ENCODE measurements at places on chromosomes 1 and 21.

- no peak for DNase-seq
Observed at GRCh38 chr1:206967096-206967849, 3.0 kb downstream of the FCAMR start.

DNA sequence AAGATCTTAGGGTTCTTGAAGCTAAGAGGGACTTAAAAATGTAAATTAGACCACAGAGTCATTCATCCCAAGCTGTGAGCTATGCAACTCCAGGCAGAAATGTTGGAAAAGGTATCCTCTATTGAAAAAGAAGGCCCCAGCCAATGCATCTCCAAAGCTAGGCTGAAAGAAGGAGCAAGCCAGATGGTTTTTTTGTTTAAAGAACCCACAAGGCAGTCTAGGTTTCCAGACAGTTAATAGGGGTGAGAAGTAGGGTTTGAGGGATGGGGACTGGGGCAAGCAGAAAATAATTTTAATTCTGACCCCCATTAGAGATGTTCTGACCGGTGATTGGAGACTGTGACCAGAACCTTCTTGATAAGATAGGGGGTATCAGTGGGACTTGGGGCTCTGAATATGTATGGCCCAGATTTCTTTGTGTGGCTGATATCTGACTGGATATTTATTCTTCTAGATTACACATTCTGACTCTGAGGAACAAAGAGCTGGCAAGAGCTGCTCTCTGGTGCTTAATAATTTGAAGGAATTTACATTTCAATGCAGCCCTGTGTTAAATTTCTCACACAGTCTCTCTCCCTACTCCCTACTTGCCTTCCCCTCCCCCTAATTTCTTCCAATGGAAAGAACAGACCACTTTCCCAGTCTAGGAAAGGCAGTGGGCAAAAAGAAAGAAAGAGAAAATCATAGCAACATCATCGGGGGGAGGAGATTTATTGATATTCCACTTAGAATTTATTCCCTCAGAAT lies 104.9 kb downstream of the NUF2 start:
- DNase-seq, result no peak

DNA sequence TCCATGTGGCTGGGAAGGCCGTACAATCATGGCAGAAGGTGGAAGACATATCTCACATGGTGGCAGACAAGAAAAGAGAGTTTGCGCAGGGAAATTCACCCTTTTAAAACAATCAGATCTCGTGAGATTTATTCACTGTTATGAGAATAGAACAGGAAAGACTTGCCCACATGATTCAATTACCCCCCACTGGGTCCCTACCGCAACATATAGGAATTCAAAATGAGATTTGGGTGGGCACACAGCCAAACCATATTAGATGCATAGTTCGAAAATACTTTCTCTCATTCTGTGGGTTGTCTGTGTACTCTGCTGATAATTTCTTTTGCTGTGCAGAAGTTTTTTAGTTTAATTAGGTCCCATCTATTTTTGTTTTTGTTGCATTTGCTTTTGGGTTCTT lies 990.3 kb downstream of the PLA2G4A start:
- DNase-seq, result no peak

DNA sequence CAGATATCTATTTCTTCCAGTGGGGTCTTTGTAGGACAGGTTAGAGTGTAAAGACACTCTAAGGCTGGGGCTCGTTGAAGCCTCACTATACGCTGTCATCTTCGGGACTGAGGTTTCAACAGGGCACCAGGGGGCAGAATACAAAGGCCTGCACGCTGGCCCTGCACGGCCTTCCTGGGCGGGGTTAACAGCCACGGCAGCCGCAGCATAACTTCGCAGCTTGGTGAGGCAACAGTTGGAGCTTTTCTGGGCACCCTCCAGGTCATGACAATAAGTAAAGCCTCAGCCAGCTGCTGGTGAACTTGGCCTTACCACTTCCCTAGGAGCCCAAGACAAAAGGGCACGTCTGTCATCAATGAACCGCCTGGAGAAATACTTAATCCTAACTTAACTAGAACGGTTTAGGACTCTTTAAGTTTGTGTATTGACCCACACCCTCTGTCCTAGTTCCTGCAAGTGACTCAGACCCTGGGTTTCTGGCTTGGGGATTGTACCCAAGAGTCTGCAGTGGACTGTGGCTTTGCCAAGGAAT lies 2.3 kb upstream of the RUNX1 start:
- peak; percentile 40 for DNase-seq

DNA sequence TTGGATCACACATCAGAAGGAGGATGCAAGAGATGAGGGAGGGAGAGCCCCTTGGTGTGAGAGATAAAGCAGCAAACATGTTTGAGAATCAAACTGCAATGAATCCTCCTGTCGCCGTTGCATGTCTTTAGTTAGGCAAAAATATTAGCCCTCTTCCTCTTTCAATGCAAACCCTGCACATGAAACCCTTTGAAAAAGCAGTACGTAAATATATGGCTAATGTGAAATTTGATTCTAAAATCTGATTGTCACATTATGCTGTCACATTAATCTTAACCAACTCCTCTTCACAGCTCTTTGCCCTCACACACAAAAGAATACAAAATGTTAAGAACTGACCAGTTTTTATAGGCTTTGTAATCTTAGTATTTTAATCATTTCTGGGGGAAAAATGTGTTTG lies 63.4 kb downstream of the WDR64 start:
- DNase-seq, result no peak

DNA sequence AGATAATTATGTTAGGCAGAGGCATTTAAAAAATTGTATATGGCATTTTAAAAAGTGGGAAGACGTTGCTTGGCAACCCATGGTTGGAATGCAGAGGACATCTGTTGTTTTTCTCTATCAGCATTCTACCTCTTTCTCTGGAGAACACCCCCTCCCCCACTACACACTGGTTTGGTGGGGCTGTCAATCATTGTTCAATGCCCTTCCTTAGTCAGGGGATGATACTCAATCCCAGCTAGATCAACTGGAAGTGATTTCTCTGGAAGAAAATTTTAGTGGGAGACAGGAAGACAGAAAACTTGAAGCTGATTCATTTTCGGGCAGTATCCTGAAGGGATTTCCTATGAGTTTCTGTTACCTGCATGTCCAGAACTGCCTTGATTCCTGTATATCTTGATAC lies 35.7 kb upstream of the CAP1 start:
- DNase-seq, result no peak

- DNase-seq, result no peak
Observed at GRCh38 chr1:97383797-97384196, 537.0 kb downstream of the DPYD start.

DNA sequence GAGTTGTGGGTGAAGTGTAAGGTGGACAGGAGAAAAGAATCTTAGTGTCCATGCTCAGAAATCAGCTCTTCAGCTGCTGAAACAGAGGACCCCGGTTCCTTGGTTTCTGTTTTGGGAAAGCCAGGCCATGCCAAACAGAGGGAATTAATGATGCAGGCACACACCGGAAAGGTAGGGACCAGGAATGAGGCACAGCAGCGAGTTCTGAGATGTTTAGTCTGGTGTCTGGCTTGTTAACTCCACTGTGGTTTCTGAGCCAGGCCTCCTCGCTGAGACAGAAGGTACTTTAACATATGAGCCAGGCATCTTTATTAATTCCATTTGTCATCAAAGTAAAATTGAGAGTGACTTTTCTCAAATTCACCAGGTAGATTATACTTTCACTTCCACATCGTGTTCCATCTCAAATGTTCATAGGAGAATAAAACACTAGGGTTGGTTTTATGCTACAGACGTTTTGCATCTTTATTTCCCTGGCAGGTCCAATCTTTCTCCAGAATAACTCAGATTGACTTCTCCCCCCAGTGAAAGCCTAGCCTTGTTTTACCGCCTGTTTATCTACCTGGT lies 23.5 kb downstream of the LRRC8D start:
- DNase-seq, result no peak

- DNase-seq, result no peak
Observed at GRCh38 chr1:151003180-151003579, 3.5 kb downstream of the MINDY1 start.

DNA sequence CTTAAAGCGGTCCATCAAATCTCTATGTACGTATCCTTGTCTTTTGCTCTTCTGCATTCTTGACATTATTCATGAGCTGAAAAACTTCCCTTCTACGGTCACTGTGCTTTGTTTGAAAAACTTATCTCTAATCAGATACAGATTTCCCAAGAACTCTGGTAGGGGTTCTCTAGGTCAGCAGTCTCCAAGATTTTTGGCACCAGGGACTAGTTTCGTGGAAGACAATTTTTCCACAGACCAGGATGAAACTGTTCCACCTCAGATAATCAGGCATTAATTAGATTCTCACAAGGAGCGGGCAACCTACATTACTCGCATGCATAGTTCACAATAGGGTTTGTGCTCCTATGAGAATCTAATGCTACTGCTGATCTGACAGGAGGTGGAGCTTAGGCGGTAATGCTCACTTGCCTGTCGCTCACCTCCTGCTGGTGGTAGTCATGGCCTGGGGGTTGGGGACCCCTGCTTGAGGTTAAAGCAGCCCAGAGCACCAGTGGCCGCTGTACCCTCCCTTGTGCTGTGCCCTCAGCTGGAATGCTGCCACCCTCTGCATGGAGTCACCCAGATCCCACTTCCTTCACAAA lies 30.8 kb downstream of the AK2 start:
- no peak for DNase-seq

DNA sequence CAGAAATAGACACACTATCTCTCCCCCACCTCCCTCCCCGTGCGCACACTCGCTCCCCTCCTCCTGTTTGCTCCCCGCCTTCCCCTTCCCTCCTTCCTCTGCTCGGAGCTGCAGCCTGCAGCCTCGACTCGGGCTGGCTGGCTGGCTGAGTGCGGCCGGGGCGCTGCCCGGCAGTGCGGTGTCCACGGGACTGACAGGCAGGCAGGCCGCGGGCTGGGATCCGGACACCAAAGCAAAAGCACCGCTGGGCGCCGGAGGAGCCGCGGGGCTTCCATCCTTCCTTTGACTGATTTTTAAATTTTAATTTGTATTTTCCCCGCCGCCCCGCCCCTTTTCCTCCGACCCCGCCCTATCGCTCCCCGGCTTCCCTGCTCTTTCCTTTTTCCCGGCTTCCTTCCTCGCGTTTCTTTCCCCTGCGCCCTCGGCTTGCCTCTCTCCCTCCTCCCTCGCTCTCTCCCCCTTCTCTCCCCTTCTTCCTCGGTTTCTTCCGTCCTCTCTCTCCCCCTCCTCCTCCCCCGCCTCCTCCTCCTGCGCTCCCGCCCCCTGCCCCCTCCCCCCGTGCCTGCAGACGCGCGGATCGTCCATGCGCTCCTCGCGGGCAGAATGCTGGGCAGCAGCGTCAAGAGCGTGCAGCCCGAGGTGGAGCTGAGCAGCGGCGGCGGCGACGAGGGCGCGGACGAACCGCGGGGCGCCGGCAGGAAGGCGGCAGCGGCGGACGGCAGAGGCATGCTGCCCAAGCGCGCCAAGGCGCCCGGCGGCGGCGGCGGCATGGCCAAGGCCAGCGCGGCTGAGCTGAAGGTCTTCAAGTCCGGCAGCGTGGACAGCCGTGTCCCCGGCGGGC lies 109.4 kb downstream of the NAV1 start:
- no peak for DNase-seq

GRCh38 chr21:37843191-37843590 lies 73.1 kb downstream of the KCNJ6 start:
- DNase-seq, result no peak

DNA sequence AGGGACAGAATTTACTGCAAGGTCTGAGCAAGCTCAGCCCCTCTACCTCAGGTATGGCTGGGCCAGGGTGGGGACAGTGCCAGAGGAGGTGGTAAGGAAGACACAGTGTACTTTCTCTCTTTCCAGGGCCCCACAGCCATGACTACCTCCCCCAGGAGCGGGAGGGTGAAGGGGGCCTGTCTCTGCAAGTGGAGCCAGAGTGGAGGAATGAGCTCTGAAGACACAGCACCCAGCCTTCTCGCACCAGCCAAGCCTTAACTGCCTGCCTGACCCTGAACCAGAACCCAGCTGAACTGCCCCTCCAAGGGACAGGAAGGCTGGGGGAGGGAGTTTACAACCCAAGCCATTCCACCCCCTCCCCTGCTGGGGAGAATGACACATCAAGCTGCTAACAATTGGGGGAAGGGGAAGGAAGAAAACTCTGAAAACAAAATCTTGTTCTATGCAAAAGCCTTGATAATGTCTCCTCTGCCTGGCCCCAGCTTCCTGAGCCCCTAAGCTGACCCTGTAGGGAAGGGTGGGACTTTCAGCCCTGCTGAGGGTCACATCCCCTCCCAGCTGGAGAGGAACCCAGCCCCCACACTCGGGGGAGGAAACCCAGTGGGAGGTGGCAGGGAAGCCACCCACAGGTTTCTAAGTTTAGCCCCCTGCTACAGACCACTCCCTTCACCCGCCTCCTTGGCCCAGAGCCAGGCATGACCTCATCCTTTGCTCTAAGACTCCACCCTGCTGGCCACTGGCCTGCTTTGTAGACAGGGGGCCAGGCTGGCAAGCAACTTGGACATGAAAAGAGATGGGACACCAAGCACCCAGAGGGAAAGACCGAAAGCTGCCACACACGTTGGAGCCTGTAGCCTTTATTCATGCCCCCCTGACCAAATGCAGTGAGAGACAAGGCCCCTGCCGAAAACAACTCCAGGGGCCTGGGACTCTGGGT lies 6.4 kb downstream of the RHOC start:
- DNase-seq, result peak; percentile 36

DNA sequence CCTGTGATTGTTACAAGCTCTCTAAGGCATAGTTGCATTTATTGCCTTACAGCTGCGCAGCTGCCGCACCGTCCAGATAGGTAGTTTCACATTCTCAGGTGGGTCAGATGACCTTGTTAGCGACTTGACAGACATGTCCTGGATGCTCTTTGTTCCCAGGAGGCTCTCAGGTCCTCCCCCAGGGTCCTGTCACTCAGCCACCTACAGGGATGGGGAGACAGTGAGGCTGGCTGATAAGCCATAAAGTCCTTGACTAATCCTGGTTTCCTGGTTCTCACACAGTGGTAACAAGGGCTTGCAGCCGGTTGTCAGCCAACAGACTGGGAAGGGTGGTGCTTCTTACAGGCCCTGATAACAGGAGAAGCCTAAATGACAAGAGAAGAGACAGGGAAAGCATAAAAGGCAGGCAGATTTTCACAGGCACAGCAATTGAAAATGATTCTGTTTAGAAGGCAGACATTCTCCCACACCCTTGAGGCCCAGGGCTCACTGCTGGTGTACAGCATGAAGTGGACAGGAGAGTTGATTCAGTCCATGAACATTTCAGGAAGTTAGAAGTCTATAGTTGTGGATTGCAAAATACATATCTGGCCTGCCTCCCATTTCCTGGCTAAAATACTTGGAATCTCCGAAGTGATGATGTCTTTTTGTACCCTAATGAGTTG lies 2.9 kb downstream of the ARF1 start:
- DNase-seq, result no peak

GRCh38 chr1:233269656-233270055 lies 25.9 kb downstream of the PCNX2 start:
- DNase-seq, result no peak

- DNase-seq, result no peak
Observed at GRCh38 chr1:3275471-3276340, 178.8 kb upstream of the ARHGEF16 start.

- DNase-seq, result no peak
Observed at GRCh38 chr1:209485167-209485566, 98.3 kb upstream of the CAMK1G start.

DNA sequence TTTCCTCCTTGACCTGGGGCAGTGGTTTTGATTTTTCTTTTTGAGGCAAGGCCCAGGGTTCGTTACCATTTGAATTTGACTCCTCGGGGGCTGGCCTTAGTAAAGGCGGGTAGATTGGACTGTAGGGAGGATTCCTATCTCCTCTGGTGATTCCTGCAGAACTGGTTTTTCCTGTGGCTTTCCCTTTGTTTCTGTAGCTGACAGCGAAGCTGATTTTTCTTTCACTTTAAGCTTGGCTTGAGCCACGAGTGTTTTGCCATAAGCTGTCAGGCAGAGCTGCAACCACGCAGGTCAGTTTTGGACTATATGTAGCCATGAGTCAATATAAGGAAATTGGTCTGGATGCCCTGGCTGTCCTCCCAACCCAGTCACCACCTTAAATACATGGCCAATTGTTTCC lies 28.7 kb upstream of the KCNJ15 start:
- no peak for DNase-seq

- DNase-seq, result no peak
Observed at GRCh38 chr1:36752891-36753361, 270.2 kb upstream of the CSF3R start.
